Mesothelial cell of epicardium (in vitro differentiated cells): ENCODE measurements at places on chromosomes 12 and 14.

DNA sequence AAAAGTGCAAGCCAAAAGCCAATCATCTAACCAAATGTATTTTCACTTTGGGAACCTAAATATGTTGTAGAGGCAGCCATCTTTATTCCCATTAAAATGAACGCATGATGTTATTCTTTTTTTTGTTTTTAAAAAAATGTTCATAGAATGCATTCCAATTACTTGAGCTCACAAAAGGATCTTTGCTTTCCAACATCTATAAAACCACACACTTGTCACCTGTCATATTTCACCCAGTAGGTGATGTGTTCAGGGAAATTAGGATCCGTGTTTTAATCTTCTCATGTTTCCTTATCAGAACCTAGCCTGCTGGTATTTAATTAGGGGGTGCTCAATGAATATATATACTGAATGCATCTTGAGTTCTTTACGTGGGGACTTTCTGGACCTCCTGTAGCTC, 13.6 kb downstream of the TTC8 start:
- DNase-seq, result no peak

GRCh38 chr12:83629931-83630330, 943.2 kb downstream of the TMTC2 start:
- DNase-seq, result no peak

- no peak for DNase-seq
Measured at GRCh38 chr14:53871011-53871410, 85.6 kb downstream of the BMP4 start.

- no peak for DNase-seq
Measured at GRCh38 chr12:63782466-63782865, 2.8 kb downstream of the RXYLT1 start.

GRCh38 chr12:90908465-90908864, 46.5 kb downstream of the CCER1 start:
- no peak for DNase-seq

GRCh38 chr12:109818253-109818652, 14.9 kb downstream of the TRPV4 start:
- no peak for DNase-seq

DNA sequence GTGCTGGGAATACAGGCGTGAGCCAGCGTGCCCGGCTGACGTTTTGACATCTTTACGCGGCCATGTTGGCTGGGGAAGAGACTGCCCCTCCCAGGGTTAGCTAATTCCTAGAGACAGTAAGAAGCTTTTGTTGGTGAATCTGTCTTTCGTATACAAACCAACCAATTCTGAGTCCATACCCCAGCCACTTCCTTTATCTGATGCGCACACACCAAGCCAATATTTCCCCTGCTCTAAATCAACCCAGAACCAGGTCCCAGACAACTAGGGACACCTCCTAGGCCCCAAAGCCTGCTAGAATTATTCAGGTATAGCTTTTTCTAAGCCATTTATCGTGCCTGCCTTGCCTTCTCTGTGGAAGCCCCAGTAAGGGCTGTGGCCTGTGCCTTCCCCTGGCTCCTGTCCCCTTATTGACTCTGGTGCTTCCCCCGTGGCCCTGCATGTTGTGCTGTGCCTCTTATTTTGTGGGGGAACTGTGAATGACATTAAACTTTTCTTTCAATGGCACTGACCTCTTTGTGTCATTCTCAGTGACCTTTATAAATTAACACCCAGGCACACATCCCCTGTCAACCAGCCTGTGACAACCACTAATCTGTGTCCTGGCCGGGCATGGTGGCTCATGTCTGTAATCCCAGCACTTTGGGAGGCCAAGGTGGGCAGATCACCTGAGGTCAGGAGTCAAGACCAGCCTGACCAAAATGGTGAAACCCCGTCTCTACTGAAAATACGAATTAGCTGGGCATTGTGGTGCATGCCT, 10.7 kb upstream of the EVL start:
- no peak for DNase-seq

GRCh38 chr12:18267427-18268099, 6.2 kb downstream of the PIK3C2G start:
- DNase-seq, result no peak

DNA sequence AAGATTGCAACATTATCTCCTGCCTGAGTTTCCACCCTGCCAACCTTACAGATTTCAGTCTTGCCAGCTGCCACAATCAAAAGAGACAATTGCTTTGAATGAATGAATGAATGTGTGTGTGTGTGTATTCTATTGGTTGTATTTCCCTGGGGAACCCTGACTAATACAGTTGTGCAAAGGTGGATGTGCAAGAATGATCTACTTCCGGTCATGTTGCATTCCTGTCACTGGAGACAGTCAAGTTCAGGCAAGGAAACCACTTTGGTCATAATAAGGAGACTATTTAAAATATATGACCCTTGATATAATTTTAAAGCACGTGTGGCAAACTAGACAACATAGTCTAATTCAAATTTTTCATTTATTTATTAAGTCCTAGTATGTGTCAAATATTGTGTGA, 13.1 kb downstream of the RERG start:
- DNase-seq, result no peak

- no peak for DNase-seq
Measured at GRCh38 chr12:109147954-109148353, 31.6 kb downstream of the ACACB start.

DNA sequence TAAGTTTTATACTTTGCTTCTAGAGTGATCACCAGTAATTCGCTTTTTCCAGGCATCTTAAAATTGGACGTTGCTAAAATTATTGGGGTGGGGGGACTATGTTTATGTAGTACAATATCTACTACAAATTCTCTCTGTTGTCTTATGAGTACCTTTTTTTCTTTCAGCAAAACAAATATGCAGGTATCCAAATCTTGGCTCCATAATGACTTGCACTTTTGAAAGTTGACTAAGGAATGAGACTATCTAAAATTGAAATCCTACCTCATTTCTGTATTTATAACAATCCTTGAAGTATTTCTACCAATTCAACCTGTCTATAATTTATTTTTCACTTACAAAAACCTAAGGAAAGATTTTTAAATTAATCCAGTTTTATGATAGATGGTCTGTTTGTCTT, 2.4 kb downstream of the DYNC1H1 start:
- no peak for DNase-seq
